GM12878 (cell line): ENCODE measurements at places on chromosomes 6 and 20.

DNA sequence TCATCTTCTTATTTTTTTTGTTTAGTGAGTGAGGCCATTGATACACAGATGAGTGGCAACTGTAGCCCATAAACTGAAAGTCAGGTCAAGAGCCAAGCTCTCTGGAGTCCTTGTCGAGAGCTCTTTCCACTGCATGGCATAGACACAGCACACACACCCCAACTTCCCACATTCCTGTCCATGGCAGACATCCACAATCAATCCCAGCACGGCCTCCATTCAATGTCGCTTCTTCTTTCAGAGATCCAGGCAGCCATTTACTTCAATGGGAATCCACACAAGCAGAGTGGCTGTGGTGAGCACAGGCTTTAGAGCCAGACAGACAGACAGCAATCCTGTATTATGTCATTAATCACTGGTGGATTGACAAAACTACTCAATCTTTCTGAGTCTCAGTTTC is 34.9 kb upstream of the ECI2 start:
- DNase-seq = no peak

GRCh38 chr6:69379518-69379917 is 417.3 kb downstream of the LMBRD1 start:
- DNase-seq = no peak

GRCh38 chr6:14789996-14790395 is 455.9 kb upstream of the JARID2 start:
- no peak for DNase-seq

DNA sequence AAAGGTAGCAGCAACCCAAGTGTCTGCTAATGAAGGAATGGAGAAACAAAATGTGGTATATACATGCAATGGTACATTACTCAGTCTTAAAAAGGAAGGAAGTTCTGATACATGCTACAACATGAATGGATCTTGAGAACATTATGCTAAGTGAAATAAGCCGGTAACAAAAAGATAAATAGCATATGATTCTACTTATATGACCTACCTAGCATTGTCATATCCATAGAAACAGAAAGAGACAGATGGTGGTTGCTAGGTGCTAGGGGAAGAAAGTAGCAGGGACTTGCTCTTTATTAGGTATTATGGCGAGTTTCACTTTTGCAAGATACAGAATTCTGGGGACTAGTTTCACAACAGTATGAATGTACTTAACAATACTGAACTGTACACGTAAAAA is 46.6 kb downstream of the UBR2 start:
- no peak for DNase-seq

GRCh38 chr6:90574610-90575009 is 12.3 kb downstream of the MAP3K7 start:
- DNase-seq = no peak

GRCh38 chr6:94367316-94367715 is 948.0 kb upstream of the EPHA7 start:
- DNase-seq = no peak
